ENCODE measurements at places on chromosomes 1 and 21. TPM values are rescaled to one million over a fixed set of nuclear protein-coding genes. Genes with fewer than 3 reads are reported as not detected.

GRCh38 chr1:152107984-152108881 lies 7.0 kb downstream of the TCHH start:
- no peak for DNase-seq

- DNase-seq = peak; percentile 6
Measured at GRCh38 chr1:176691251-176692228, 228.6 kb downstream of the PAPPA2 start.

GRCh38 chr1:178726087-178726517 lies 1.1 kb downstream of the RALGPS2 start:
- no peak for DNase-seq

- DNase-seq = no peak
Measured at GRCh38 chr1:226064816-226065248, 2.3 kb downstream of the H3-3A start.

DNA sequence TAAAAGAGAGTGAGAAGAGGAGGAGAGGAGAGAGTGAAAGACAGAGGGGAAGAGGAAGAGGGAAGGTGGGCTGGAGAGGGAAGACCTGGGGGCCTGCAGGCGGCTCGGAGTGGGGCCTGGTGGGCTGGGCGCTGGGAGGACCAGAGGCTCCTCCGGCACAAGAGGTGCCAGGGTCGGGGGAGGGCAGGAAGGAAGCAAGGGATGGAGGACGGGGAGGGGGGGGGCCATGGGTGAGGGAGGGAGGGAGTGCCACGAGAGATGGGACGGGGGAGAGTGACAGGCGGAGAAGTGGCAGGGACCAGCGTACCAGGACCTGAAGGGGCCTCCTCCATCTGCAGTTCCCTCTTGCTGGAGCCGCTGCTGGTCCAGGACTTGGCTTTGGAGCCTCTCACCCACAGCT lies 87.7 kb downstream of the CASZ1 start:
- no peak for DNase-seq

- DNase-seq = no peak
Measured at GRCh38 chr1:215623162-215623561, 56.1 kb downstream of the KCTD3 start.

Gene LAMB3
- 3.3 TPM for polyA plus RNA-seq

GRCh38 chr1:160855181-160855981 lies 7.3 kb downstream of the CD244 start:
- no peak for DNase-seq

GRCh38 chr1:167697667-167698141 lies 24.1 kb upstream of the MPZL1 start:
- DNase-seq = no peak

GRCh38 chr1:84719543-84720217 lies 29.4 kb upstream of the SSX2IP start:
- DNase-seq = no peak

DNA sequence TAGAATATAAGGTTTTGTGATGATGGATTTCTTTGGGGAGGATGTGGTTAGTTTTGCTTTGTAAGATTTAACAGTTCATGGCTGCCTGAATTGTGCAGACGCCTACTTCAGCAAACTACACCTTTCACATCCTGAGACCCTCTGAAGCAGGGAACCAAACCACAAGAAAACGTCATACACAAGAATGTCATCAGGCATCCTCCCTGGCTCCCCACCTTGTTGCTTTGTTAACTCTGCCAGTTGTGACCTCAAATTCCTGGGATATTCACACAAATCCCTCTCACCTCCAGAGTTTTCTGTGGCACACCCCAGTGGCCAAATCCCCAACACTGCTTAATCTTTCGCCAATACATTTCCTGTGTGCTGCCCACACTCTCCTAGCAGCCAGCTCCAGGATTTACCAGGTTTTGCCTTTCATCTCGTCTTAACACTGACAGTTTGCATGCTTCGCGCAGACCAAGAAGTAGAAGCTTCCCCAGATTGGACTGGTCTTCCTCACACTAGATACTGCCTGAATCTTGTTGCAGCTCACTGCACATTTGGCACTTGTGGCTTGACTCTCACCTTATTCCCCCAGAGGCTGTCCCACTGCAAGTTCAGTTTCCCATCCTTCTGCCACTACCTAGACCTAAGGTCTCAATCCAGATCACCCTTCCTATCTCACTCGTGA lies 51.1 kb upstream of the CTTNBP2NL start:
- no peak for DNase-seq

GRCh38 chr1:8139383-8139782 lies 113.3 kb upstream of the ERRFI1 start:
- DNase-seq = no peak

Gene TNNT2
- 1.6 TPM for polyA plus RNA-seq
